ENCODE measurements at places on chromosomes 13 and 19.

DNA sequence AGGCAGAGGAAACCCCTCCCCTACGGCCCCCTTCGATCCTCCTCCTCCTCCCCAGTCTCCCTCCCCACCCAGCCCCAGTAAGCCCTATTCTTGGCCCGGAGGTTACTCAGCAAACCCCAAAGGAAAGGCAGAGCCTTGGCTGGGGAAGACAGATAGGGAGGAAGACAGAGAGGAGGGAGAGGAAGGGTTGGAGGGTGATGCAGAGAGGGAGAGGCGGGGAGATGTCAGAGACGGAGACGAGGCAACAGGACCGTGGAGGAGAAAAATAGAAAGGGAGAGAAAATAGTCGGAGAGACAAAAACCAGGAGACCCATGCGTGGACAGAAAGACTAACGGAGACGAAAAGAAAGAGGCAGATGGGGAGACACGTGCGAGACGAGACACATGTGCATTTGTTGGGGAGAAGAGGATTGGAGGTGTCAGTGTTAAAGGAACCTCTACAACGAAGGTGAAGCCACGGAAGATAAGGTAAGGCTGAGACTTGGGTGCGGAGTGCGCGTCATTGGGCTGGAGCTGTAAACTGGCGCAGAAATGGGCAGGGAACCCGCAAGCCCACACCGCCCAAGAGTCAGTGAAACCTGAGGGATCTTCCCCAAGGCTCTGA, 2.9 kb downstream of the TGFB1 start:
- no peak for DNase-seq

DNA sequence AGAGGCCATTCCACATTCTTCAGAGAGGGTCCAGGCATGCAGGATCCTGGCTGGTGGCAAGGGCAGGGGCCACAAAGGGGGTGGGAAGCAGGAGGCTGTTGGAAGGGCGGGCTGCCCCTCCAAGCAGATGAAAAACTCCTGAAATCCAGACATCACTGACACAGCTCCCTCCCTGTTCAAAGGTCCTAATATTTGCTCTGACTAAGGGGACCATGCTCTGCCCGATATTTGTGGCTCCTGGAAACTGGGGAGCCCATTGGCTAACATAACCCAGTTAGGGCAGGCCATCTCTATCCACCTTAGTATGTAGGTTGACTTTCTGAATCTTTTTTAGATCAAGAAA, 3.3 kb upstream of the CDX2 start:
- no peak for DNase-seq

DNA sequence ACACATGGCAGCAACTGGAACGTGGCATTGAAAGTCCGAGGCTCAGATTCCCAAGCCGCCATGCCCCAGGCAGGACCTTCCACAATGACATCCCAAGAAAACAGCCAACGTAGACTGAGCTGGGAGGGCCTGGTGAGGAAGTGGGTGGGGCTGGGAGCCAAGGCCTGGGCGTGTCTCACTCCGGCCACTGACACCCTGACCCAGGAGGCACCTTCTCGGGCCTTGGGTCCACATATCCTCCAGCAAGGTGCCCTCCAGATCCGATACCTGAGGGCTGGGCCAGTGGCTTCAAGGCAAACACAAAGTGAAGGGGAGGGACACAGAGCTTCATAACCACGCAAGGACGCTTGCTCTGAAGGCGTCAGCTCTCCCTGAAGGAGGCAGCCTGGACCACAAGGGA, 43.0 kb downstream of the RAB20 start:
- DNase-seq = no peak

- no peak for DNase-seq
Observed at GRCh38 chr19:8504171-8504570, 1.7 kb upstream of the PRAM1 start.

DNA sequence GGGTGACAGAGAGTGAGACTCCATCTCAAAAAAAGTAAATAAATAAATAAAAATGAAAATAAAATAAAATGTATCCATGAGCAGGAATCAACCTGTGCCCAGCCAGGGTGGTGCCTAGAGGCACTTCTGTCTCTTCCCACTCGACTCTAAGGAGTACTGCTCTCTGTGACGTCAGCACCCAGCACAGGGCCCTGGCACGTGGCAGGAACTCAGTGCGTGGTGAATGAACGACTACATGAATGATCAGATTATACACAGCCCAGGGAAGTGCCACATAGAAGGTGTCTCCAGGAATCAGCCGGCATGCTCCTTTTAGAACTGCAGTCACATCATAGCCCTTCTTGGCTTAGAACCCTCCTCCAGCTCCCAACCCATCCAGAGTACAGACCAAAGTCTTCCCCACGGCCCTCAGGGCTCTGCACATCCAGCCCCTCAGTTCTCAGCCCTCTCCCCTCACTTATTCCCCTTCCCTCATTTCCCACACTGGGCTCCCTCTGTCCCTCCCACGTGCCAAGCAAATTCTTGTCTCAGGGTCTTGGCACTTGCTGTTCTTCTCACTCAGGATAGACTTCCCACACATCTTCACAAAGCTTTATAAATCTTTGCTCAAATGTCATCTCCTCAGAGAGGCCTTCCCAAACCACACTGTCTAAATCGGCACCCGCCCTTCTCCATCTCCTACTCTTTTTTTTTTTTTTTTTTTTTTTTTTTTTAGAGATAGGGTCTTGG, 4.2 kb downstream of the CLIP3 start:
- no peak for DNase-seq

DNA sequence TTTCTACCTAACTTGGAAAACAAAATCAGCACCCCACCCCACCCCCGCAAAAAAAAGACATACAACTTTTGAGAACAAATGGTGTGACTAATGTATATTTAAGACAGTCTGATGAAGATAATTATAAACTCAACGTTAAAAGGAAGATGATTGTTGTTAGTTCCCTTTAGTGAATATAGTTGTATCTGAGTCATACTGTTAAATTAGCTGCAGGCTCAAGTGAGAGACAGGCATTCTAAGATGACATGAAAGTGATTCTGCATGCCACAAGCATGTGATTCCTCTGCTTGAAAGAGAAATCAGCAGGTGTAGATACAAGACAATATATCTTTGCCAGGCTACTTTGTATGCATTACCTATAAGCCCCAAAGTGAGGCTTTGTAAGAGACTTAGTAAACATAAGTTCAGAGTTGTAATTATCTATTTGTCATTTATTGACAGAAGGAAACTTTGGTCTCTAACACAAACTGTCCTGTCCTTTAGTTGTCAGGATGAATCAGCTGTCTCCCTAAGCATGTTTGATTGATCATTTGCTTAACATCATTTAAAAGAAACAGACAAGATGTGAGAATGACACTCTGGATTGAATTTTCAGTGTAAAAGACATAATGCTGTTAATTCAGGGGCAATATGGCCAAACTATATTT, 319.4 kb upstream of the HTR2A start:
- DNase-seq = no peak

DNA sequence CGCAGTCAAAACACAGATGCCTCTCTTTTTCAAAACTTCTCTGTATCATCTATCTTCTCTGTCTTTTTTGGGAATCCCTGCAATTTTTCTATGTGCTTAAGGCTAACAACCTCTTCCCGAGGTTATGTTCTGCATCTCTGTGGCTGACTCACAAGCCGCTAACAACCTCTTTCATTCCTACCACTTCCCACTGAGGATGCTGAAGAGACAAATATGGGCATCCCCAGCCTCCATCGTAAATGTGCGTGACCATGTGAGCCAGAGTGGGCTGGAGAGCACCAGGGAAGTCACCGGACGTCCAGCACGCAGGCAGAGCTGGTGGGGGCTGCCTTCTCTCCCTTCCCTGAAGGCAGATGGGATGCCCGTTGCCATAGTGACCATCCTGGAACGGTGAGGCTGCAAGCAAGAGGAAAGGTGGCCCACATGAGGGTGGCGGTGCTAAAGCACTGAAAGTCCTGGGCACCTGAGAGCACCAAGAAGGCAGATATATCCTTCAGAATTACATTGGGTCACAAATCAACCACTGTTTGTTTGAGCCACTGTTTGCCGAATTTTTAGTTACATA, 122.8 kb downstream of the SHISA2 start:
- DNase-seq = no peak

GRCh38 chr19:56217039-56217949, 15.2 kb downstream of the ZSCAN5C start:
- DNase-seq = no peak

- no peak for DNase-seq
Observed at GRCh38 chr19:56113074-56113632, 7.9 kb downstream of the ZNF787 start.

DNA sequence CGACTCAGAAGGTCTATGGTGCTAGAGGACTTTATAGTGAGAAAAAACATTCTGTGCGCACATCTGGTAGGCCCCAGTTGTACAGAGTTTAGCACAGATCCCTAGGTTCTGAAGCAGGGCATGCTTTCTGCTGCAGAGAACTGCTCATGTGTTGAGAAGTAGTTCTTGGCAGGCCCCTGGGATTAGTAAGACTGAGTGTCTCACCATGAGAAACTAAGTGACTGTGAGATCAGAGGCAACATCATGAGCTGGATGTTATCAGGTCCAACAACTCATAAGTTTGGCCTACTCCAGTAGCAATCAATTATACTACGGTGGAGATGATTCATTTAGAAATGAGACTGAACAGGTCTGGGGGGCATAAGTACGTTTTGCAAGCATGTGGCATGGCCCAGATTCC, 507.4 kb upstream of the KLF12 start:
- DNase-seq = peak; percentile 41

GRCh38 chr13:113855931-113856715, 7.8 kb downstream of the GAS6 start:
- DNase-seq = no peak

Data from RKO (cell line).